Lung microvascular endothelial cell (primary cell): ENCODE measurements at places on chromosomes 5 and 9. TPM values are rescaled to one million over a fixed set of nuclear protein-coding genes. Genes with fewer than 3 reads are reported as not detected.

DNA sequence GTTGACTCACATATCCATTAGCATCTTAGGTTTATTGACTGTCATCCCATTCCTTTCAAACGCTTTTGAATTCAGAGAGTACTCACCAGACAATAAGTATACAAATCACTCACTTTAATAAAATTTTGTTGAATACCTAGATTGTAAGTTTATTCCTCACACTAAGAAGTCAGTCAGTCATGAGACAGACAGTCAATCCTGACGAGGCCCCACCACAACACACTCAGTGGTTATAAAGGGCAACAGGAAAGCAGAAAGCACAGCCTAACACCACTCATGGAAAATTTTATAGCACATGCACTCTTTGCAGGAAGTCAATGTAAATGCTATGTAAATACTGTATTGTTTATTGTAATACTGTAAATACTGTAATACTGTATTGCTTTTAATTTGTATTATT lies 176.3 kb upstream of the PTGER4 start:
- peak; percentile 49 for DNase-seq

DNA sequence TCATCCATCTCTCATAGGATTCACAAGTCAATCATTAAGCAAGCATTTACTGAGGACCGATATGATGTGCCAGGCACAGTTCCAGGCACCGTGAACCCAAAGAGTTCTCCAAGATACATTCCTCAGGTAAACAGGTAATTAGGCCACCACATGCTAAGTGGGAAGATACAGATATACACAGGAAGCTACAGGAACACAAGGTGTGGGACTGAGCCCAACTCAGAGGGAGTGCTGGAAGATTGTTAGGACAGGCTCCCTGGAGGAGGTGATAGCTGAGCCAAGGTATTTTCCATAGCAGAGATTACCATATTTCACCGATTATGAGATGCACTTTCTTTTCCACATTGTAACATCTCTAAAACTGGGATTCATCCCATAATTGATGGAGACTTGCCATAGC lies 31.4 kb upstream of the RAI14 start:
- DNase-seq = no peak

GRCh38 chr5:43140286-43140685 lies 19.6 kb downstream of the ZNF131 start:
- no peak for DNase-seq

The ACTBL2 gene
- under 0.01 TPM in 1 of 2 replicates, not detected in the other for total RNA-seq

- no peak for DNase-seq
Observed at GRCh38 chr9:19781240-19781639, 7.6 kb downstream of the SLC24A2 start.

- DNase-seq = peak; percentile 39
Observed at GRCh38 chr9:85483208-85483607, 258.5 kb downstream of the AGTPBP1 start.

DNA sequence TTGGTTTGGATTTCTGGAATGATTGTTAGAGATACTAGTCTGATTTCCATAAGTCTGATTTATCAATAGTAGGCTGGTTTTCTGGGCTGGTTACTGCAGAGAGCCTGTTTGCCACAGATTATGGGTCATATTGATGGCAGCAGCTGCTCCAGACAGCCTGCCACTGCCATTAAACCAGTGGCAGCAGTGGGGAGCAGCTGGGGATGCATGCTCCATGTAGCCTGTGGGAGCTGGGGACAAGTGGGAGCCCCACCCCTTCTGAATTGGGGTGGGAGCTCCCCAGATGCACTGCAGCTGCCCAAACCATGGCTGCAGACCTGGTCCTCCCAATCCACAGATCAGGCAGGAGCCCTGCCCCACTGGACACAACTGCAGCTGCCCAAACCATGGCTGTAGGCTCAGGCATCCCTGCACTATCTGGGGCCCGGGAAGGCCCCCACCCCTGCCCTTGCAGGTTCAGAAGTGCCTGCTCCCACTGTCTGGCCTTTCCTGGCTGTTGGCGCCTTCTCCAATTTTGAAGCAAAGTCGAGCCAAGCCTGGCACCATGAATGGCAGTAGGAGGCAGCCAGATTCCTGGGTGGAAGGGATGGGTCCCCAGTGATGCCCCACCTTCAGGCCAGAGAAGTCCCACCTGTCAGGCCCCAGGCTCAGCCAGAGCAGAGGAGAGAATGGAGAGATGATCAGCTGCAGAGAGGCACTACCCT lies 402.9 kb upstream of the TYRP1 start:
- no peak for DNase-seq
